Regular cardiac myocyte (primary cell): ENCODE measurements at places on chromosomes 7 and 10. TPM values are rescaled to one million over a fixed set of nuclear protein-coding genes. Genes with fewer than 3 reads are reported as not detected.

The NFKB2 gene
- total RNA-seq: 16.5 and 17.5 TPM in 2 replicates

The AASS gene
- 25.7 and 30.2 TPM in 2 replicates for total RNA-seq

The WEE2 gene
- total RNA-seq: not detected in 2 replicates

The NDUFB8 gene
- total RNA-seq: 97.5 and 156 TPM in 2 replicates

The TMEM26 gene
- 0.19 and 0.28 TPM in 2 replicates for total RNA-seq

The EMX2 gene
- under 0.01 and 0.28 TPM in 2 replicates for total RNA-seq

The CTAGE8 gene
- 0.19 TPM in 1 of 2 replicates, not detected in the other for total RNA-seq

The FAM241B gene
- 0.19 and 0.56 TPM in 2 replicates for total RNA-seq

The C7orf33 gene
- total RNA-seq: not detected in 2 replicates

The DENND2A gene
- 0.96 and 11.3 TPM in 2 replicates for total RNA-seq

The OR2A12 gene
- total RNA-seq: not detected in 2 replicates

The LHPP gene
- 10.7 and 11.1 TPM in 2 replicates for total RNA-seq

The HOXA13 gene
- total RNA-seq: under 0.01 TPM in 1 of 2 replicates, not detected in the other
